ENCODE measurements at places on chromosomes 1 and 21.

GRCh38 chr1:58266242-58266641, 280.3 kb downstream of the OMA1 start:
- DNase-seq: no peak

GRCh38 chr1:211822677-211823407, 7.7 kb downstream of the LPGAT1 start:
- no peak for DNase-seq

GRCh38 chr21:28261298-28261697, 731.4 kb downstream of the LTN1 start:
- DNase-seq: no peak

GRCh38 chr1:184959626-184960025, 14.7 kb downstream of the NIBAN1 start:
- no peak for DNase-seq

GRCh38 chr21:45541221-45542039, 810 bp downstream of the SLC19A1 start:
- no peak for DNase-seq

- no peak for DNase-seq
These were observed 24.3 kb upstream of the IFNAR2 start for GRCh38 chr21:33205476-33205875.

DNA sequence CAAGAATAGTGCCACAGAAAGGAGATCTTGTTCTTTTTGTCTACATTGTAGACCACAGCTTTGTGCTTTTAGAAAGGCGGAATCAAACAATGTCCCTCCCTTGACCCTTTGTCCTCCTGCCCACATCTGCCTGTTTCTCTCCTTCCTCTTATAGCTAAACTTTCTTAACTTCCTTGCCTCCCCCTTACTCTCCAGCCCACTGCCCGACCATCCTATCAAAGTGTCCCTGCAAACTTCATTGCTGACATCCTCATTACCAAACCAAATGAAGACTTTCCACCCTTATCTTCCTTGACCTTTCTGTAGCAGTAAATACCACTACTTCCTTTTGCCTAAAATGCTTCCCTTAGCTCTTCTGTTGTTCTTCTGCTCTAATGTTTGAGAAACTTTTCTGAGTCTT, 5.0 kb downstream of the SELP start:
- DNase-seq: no peak

- DNase-seq: no peak
These were observed 36.5 kb downstream of the ARHGEF10L start for GRCh38 chr1:17575797-17576518.

DNA sequence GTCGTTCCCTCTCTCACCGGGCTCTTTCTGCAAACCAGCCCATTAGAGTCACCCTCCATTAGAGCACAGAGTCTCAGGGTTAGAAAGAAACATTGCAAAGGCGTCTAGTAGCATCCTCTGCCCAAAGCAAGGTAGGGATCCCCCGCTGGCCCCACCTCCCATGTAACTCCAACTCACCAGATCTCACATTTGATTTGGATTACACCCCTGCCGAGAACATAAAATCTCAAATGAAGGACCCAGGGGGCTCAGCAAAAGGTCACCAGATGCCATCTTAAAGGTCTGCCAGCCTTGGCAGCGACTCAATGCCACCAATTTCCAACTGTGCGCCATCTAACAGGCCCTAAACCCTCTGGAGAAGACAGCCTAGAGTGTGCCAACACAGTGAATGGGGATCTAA, 14.1 kb downstream of the C1orf87 start:
- no peak for DNase-seq

DNA sequence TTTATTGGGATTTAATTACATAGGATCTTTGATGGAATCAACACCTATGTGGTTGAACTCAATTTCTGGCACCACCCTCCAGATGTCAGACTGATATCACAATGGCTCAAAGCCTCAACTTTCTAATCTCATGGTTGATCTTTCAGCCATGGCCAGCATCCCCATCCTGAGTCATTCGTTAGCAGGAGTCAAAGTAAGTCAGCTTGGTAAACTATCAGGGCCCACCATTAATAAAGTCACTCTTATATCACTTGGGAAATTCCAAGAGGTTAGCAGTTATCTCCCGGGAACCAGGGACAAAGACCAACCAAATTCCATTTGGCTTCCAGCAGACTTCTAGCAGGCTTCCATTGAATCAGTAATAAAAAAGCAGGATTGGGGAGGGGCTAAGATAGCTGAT, 50.7 kb upstream of the TNFSF4 start:
- no peak for DNase-seq

DNA sequence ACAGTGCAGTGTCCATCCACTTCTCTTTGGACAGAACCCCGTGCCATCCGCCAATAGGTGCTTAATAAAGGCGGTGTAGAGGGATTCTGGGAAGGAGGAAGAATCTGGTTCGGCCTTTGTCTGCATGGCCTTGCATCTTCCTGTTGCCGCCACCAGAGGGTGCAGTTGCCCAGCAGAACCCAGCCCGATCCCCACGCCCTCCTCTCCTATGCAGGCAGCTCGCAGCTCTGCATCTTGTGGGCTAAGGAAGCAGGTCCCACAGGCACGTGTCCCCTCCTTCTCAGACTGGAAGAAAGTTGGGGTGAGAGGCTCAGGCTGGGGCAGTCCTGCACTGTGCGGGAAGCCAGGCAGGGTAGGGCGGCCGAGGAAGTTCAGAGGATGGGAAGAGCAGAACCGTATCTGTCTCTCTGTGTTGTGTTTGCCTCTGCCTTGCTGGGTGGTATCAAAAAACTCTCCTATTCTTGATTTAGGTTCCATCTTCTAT, 20.8 kb downstream of the NAV1 start:
- no peak for DNase-seq

DNA sequence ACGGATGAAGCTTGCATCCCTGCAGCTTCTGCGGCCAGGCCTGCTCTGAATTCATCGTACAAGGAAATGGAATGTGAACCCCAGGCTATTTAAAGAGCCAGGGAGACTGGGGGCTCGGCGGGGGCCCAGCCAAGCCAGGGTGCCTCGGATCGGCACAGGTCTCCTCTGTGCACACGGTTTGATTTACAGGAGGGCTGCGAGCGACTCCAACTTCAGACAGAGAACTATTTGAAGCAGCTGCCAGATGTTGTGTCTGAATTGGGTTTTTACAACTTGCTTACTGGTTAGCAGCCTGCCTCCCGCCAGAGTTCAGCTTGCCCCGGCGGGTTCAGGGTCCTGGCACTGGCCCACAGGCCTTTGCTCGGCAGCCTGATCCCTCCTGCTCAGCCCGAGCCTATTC, 83.2 kb downstream of the SPSB1 start:
- no peak for DNase-seq

DNA sequence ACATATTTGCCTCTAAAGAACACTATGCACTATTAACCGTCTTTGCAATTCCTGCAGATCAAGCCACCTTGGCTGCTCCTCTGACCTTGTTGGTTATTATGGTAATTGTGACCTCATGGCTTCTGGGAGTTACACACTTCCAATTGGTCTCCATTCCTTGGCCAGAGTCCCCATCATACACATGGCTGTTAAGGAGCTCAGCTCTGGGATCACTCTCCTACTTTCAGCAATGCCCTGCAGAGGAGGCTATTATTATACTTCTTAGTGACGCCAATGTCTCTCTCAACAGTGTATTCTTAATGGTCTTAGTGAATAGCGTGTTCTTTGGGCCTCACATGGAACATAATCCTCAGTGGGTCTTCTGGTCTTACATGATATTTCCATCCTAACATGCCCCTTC, 10.0 kb upstream of the JAK1 start:
- no peak for DNase-seq

DNA sequence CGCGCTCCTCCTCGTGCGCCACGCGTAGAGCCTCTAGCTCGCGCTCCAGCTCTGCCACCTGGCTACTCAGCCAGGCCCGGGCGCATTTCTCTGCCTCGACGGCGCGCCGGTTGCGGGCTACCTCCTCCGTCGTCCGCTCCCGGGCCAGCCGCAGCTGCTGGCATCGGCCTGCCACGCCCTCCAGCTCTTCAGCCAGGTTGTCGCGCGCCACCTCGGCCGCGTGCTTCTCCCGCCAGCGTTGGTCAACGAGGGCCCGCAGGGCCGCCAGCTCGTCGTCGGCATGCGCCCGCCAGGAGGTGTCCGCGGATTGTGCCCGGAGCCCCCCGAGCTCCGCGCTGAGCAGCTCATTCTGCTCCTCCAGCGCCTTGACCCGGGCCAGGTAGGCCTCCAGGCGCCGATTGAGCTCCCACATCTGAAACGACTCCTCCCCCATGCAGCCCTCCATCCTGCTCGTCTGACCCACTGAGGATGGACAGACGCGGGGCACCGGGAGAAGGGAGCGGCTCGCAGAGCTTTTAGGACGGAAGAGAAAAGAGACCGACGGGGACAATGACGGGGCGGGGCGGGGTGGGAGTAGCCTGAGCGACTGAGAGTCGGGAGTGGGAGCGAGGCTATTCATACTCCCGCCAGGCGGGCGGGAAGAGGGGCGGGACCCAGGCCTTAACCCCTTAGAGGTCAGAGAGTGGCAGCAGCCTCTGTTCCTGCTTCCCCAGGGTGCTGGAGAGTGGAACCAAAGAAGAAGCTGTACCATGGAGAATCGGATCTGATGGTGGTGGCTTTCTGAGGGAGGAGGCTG, at the start of gene NES:
NES (minus strand) TSS at position 588 of the 796 bp plus-strand sequence; CDS start at position 445, 143 bp downstream.
- DNase-seq: no peak

DNA sequence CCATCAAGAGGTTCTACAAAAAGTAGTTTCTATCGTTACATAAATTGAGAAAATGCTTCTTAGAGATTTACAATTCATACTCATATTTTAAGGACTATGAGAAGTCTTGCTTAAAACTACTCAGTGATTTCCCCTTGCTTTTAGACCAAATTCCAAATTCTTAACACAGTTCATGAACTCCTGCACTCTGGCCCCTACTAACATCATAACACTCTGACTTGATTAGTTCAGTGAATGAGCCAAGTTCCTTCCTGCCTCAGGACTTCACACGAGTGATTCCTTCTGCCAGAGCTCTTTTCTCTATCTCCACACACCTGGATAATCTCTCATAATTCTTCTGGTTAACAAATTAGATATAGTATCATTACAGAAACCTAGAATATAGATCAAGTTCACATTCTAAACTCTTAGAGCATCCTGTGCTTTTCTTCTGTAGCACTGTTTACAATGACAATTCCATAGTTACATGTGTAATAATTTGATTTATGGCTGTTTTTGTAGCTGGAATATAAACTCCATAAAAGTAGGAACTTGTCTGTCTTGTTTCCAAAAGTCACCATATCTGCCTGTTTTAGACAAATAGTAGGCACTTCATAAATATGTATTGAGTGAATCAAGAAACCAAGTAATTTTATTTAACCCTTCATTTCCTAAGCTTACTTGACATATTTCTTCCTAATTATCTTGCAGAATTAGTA, 59.9 kb downstream of the NUF2 start:
- DNase-seq: no peak
